SHP77 (cell line): ENCODE measurements at places on chromosomes 1 and 21.

DNA sequence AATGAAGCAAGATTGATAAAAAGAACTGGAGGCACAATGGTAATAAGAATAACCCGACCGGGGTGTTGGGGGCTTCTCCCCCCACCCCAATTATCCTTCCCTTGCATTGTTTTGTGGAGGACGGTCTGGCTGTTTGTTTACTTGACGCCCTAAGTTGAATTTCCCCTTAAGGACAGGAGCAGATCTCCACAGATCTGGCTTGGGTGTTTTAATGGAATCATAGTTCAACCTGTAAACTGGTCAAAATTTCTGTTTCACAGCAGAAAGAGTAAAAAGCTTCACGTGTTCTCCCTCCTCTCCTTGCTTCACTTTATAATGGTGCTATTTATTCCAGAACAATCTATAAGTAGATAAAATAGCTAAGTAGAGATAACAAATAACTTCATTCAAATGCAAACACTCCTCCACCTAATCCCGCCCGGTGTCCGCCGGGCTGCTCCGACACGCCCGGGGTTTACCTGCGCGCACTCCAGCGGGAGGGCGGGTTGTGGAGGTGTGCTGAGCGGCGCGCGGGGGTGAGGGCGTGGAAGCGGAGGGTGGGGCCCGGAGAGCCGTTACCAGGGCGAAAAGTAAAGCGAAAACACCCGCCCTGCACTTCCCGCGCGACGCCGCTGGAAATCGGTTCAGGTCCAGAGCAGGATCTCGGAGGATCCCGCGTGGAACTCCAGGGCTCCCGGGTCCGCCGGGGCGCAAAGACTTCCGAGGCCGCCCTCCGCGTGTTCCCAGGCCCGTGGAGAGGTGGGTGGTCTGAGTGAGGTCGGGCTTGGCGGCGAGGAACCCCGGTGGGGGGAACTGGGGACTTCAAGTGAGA lies 2.0 kb upstream of the ATF3 start:
- no peak for DNase-seq

- DNase-seq: no peak
Observed at GRCh38 chr1:55054396-55054795, 15.0 kb downstream of the PCSK9 start.

DNA sequence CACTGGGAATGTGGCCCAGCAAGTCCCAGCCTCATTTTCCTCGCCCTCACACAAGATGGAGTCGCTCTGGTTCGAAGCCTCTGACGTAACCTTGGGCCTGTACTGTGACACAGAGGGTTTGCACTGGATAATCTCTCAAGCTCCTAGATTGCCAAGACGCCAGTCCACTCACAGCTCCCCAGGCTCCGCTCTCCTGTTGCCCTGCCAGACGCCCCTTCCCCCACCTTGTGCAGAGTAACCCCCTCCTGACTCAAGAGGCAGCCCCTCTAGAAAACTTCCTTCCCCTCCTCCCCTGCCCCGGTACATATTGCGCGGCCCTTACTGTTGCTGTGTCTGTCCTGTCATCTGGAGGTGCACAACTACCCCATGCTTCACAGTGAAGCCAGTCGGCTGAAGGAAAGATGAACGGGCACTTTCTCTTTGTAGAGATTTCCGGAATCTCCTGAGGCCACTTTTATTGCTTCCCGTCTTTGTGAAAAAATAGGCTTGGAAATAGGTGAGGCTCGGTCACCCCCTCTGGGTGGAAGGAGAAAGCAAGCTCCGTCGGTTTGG lies 981 bp upstream of the KIAA1614 start:
- DNase-seq: no peak

GRCh38 chr1:194466706-194467105 lies 1280.3 kb upstream of the B3GALT2 start:
- no peak for DNase-seq

DNA sequence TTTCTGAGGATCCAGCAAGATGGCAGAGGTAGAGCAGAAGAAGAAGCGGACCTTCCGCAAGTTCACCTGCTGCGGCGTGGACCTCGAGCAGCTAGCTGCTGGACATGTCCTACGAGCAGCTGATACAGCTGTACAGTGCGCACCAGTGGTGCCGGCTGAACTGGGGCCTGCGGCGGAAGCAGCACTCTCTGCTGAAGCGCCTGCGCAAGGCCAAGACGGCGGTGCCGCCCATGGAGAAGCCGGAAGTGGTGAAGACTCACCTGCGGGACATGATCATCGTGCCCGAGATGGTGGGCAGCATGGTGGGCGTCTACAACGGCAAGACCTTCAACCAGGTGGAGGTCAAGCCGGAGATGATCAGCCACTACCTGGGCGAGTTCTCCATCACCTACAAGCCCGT lies 125.8 kb downstream of the LRIG2 start:
- no peak for DNase-seq

- no peak for DNase-seq
Observed at GRCh38 chr1:115677565-115677964, 35.8 kb downstream of the VANGL1 start.
